ENCODE measurements at places on chromosomes 12 and 14. TPM values are rescaled to one million over a fixed set of nuclear protein-coding genes. Genes with fewer than 3 reads are reported as not detected.
A peak's percentile ranks its signal among the peaks of the same experiment; 100 is the strongest.

DNA sequence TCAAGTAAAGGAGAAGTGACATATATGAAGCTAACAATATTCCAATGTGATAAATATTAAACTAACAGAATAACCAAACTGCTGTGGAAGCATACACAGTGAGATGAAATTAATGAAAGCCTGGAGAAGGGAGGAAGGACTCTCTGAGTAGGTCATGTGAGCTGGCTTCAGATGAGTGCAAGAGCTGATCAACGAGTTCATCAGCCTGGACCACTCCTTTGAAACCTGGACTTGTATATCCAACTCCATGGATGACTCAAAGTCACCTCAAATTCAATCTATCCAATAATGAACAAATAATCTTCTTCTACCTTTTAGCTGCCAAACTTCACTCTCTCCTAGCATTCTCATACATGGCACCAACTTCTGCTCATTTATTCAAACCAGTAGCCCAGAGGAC is 246.1 kb downstream of the SSPN start:
- DNase-seq: no peak

DNA sequence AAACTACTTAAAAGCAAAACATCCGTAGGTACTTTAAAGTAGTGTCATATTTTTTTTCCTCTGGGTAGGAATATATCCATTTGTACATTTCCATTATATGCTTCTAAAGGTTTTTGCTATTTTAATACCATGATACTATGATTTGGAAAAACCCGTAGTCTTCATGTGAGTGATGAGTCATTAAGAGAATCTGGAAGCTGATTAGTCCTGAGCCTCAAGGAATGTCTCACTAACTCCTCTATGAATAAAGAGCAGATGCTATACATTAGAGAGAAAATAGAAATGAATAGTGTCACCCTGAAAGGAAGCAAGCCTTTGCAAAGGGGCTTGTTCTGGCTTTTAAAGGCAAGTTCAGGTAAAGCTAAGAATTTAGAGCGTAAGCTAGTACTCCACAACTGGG is 432.1 kb downstream of the CCDC91 start:
- DNase-seq: peak; percentile 58

DNA sequence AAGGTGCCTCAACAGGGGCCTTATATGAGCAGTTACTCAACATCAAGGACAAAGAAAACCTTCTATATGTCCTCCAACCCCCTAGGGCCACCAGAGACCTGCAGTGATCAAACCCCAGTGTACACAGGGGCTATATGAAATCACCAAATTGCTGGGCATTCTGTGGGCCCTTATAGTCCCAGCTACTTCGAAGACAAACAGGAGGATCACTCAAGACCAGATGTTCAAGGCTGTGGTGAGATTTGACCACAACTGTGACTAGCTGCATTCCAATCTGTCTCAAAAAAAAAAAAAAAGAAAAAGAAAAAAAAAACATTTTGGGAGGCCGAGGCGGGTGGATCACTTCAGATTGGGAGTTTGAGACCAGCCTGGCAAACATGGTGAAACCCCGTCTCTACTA is 51.0 kb upstream of the PRB2 start:
- DNase-seq: peak; percentile 41

BICDL1 gene
- 9.8 TPM for polyA plus RNA-seq

SARNP gene
- 71.6 TPM for polyA plus RNA-seq

CLEC14A gene
- polyA plus RNA-seq: not detected
